CD4-positive, alpha-beta T cell treated with Interleukin-21 for 1 hour (primary cell): ENCODE measurements at places on chromosomes 6 and 20.

- no peak for DNase-seq
These were observed 55.3 kb downstream of the CDH26 start for GRCh38 chr20:60013296-60014139.

GRCh38 chr6:127389706-127390105, 46.3 kb upstream of the ECHDC1 start:
- no peak for DNase-seq

- DNase-seq, result no peak
These were observed 197.2 kb upstream of the SOX4 start for GRCh38 chr6:21396313-21396712.

DNA sequence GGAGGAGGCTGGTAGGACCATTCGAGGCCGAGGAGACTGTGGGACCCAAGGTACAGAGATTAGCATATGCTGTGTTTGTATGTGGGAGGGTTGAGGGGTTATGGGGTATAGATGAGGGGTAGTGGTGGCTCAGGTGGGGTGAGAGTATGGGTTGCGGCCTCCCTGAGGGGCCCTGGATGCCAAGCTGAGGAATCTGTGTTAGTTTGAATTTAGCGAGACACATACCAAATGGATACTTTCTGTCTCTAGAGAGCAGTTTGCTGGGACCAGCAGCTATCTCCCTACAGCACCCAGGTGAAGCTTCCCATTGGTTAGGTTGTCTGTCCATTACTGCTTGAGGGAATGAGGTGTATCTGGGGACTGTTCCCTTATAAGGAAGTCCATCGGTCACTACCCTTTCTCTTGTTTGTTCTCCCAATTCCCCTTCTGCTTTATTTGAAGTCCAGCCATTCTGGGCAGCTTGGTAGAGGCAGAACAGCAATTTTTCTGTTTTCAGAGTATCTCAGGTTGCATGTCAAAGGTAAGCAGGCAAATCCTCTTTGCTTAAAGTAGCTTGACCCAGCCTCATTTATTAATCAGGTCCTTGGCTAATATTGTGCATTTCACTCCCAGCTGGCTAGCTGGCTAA, 15.2 kb downstream of the CHMP4B start:
- DNase-seq, result no peak

DNA sequence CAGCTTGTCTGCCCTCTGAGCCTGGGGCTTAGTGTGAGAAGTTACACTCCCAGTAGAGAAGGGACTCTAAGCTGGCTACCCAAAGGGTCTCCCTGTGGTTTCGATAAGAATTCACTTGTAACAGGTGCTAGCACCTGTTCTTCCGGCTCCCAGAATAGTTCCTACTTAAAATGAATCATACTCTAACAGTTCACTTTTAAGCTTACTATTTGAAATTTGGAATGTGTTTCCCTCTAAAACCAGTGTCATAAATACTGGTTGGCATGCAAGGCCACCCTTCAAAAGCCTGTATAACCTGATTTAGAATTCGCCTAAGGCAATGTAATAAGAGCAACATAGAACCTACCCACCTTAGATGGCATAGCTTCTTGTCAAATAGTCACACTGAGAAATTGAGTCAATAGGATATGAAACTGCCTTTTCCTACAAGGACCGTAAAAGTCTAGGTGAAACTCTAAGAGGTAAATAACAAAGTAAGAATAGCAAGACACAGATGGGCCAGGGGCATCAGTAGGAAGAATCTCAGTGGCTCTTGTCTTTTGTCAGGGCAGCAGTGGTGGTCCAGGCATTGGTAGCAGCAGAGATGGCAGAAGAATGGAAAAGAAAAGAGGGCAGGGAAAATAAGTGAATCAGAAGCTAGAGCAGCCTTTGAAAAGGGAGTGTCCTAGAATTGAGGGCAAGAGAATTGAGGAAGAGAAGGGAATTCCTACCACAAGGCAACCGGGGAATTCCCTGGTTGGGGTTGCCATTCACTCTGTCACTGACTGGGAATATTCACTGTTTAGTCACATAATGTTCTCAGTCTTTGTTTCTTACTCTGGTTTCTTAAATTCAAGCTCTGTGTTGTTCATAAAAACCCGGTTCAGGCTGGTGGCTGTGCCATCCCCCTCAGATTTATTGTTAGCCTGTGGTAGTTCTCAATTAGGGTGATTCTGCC, 91.5 kb downstream of the HIVEP2 start:
- DNase-seq, result peak; percentile 32

- DNase-seq, result no peak
These were observed 85.4 kb upstream of the MYLIP start for GRCh38 chr6:16043171-16044135.

DNA sequence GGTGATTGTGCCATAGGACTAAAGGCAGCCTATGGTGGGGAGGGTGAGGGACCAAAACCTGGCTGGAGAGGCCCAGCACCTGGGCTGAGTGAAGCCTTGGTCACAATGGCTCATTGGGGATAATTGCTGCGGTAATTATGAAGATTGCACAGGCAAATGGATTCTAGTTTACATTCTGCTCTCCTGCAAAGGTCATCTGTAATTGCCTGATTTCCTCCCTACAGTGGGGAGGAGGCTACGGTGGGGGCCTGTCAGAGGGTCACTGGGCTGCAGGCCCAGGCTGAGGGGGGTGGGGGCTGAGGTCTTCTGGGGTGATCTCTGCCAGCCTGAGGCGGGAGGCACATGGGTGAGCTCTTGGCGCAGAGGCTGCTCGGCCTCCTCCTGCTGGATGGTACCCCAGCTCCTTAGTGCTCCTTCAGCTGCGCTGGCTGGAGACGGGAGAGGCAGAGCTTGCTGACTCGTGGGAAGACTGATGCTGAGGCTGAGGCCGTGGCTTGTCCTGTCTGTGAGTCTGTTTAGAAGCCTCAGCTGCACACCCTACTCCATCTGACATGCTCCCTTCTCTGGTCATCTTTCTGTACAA, 30.3 kb downstream of the PACSIN1 start:
- DNase-seq, result no peak

DNA sequence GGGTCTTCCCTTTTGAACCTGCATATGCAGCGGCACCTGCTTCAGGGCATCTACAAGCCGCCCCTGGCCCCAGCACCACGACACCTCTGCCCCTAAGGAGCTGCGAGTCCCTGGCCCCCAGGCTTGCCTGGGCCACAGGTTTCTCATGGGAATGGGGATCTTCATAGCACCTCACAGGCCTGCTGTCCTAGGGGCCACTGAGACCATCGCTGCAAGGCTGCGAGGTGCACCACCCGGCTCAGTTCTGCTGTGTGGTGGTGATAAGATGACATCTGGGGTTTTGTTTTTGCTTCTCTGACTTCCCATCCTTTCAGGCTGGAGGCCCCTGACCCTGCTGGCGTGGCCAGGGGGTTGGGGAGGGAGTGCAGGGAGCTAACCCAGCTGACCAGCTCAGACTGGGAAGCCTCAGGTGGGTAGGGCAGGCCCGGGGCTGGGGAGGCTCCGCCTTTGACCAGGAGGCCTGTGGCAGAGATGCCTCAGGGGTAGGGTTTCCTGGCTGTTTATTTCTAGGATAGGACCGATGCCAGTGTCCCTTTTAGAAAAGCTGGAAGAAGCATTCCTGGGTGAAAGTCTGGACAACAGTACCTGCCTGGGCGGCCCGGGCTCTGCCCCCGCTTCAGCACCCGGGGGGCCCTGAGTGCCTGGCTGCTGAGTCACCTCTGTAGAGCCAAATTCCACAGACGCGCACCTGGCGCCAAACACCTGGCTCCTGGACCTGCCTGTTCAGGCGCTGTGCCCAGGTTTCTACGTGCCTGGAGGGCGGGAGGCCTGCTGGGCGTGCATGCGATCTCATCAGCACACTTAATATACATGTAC, 264.7 kb downstream of the DLL1 start:
- no peak for DNase-seq

DNA sequence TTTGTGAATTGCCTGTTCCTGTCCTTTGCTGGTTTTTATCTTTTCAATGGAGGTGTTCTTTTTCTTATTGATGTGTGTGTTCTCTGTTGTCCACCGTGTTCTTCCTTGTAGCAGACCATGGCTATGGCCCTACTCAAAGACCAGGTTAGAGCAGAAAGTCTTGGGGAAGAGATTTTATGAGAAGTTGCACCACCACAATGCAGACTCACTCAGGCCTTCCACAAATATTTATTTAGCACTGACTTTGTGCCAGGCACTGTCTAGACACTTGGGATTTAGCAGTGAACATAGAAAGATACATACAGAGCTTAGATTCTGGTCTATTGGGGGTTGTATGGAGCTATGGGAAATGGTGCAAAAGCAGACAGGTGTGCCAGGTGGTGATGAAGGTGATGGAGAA, 98.8 kb downstream of the DTD1 start:
- DNase-seq, result no peak

- DNase-seq, result no peak
These were observed 25.8 kb upstream of the CEP85L start for GRCh38 chr6:118677193-118677592.

- no peak for DNase-seq
These were observed 191.5 kb downstream of the CDH4 start for GRCh38 chr20:61443443-61444126.

- no peak for DNase-seq
These were observed 19.5 kb upstream of the EDN1 start for GRCh38 chr6:12270551-12271230.

DNA sequence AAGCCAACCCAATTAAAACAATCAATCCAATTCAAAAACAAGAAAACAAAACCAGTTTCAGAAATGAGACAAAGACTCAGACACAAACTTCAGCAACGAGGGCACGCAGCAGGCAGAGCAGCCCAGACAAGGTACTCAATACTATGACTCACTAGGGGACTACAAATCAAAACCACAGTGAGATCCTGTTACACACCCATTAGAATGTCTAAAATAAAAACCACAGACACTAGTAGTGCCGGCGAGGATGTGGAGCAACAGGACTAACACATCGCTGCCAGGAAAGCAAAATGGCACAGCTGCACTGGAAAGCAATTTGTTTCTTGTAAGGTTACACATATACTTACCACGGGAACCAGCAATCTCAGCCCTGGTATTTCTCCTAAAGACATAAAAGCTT, 28.4 kb upstream of the MAS1L start:
- peak; percentile 37 for DNase-seq
